ENCODE measurements at places on chromosomes 7 and 10. TPM values are rescaled to one million over a fixed set of nuclear protein-coding genes. Genes with fewer than 3 reads are reported as not detected.

GRCh38 chr10:103707956-103708626 is 147.3 kb downstream of the SH3PXD2A start:
- no peak for DNase-seq

DNA sequence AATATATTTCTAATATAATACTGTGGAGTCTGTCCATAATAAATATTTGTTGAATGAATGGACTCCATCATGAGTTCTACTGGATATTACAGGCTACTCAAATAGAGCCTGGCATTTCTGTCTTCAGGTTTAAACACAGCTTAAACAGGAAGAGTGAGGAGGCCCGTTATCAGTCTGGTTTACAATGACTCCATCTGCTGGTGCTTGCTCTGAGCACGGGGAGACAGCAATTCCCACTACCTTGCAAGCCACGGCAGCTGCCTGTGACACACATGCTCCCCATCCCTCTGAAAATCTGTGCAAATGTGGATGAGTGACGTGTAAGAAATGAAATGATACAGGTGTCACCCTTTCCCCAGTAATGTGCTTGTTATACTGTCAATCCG is 293.5 kb upstream of the IMMP2L start:
- DNase-seq: no peak

DNA sequence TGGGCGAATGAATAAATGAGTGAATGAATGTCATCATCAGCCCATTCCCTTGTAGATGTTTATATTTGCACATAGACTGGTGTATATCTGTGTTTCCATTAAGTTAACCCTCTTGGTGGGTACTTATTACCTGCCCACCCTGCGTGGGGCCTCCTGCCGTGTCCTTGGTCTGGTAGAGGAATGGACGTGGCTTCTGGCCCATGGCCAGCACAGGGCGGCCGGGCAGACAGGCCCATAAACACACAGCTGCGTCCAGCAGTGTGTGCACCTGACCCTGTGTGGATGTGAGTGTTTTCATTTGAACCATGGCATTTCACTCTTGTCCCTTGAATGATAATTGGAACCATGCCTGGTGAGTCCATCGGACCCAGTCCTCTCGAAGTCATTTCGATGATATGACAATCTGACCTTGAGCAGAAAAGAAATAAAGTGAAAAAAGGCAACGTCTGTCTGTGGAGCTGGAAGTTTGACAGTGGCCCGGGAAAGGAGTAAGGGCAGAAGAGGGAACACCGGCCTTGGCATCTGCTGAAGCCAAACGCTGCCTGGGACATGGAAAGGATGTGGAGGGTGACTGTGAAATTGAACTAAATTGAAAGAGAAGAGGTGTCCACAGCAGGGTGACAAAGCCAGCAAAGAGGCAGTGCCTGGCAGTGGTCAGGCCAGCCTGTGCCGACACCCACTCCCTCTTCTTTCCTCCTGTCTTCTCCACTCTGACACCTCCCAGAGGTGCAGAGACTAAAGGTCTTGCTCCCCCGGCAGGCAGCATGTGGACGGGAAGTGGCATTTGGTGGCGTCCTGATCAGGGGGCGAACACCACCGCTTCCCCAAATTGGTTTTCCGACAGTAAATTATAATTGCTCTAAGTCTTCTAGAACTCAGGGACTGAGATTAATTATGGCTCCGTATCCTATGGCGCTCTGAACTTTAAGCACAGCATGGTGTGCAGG is 199.0 kb upstream of the ZMIZ1 start:
- no peak for DNase-seq

Gene C7orf57
- 0.06 TPM for total RNA-seq

Measured in H4 (cell line).